ENCODE measurements at places on chromosomes 12 and 14.

DNA sequence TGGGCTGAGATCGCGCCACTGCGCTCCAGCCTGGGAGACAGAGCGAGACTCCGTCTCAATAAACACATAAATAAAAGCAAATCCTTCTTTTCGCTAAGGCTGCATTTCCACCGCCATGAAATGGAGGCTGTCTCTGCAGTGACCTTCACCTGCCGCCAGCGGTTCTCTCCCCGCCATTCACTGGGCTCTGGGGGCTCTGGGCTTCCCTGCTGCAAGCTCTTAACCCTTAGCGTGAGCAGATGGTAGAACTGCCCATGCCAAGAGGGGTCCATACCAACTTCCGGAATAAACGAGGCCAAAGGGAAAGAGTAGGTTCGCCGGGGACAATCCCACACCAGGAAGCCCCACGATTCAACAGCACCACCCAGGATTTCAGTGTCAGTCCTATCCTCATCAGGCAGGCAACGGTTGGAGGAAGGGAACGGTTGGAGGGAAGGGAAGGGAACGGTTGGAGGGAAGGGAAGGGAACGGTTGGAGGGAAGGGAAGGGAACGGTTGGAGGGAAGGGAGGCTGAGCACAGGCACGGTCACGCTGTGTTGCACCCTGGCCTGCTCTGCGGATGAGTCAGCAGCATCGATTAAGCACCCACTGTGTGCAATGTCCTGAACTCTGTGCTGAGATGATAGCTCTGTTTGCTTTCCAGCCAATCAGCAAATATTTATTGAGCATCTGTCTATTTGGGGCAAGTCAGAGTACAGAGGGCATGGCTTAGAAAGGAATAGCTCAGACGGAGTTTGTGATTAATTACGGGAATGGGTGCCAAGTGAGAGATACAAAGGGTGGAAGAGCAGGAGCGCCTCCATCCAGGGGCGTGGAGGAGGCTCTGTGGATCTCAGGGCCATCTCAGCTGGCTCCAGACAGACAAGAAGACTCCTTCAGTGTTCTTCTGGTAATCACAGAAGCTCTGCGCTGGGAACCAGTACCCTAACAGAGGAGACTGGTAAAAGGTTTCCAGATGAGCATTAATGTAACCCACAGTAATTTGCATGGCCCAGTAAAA is 77.9 kb downstream of the NINJ2 start:
- DNase-seq = no peak

DNA sequence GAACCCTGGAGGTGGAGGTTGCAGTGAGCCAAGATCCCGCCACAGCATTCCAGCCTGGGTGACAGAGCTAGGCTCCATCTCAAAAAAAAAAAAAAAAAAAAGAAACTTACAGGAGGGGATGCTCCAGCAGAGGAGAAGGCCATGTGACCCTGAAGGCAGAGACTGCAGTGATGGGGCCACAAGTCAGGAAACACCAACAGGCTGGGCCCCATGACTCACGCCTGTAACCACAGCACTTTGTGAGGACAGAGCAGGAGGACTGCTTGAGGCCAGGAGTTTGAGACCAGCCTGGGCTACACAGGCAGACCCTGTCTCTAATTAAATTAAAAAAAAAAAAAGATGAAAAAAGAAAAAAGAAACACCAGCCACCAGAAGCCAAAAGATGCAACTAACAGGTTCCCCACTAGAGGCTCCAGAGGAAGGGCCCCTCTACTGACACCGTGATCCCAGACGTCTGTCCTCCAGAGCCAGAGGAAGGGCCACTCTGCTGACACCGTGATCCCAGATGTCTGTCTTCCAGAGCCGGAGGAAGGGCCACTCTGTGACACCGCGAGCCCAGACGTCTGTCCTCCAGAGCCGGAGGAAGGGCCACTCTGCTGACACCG is 9.1 kb upstream of the GLT1D1 start:
- no peak for DNase-seq

DNA sequence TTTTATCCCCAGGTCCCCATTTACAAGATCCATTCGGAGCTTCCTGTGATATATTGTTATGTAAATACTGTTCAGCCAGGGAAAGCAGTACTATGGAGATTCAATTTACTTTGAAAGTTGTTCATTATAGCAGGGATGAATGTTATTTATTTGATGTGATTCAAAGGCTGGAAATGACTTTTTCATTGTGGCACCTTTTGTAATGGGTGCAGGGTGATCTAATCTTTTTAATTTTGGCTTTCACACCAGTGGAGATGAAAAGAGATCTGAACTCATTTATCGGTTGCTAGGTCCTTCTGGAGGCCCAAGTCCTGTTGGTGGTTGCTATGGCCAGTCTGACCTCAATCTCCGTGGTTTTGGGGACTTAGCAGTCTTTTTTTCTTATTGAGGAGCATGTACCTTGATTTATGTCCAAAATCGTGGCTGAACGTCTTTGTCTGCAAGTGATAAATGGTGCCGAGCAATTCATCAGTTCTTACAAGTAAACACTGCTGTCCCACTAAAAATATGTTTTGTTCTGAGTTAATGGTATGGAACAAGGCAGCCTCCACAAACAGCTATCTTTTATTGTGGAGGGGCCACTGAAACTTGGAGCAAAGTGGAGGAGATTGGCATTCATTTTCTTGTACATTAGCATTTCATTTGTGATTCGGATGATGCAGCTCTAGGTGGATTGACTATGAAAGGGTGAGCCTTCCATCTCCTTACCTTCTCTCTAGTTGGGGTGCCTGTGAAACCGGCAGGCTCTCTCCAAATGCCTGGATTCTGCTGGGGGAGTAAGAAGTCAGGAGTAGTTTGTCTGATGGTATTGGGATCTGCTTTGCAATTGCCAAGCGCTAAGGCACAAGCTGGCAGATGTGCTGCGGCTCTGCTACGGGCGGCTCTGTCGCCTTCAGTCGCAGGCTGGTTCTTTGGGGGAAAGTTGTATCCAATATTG is 2.0 kb downstream of the RMST start:
- no peak for DNase-seq

DNA sequence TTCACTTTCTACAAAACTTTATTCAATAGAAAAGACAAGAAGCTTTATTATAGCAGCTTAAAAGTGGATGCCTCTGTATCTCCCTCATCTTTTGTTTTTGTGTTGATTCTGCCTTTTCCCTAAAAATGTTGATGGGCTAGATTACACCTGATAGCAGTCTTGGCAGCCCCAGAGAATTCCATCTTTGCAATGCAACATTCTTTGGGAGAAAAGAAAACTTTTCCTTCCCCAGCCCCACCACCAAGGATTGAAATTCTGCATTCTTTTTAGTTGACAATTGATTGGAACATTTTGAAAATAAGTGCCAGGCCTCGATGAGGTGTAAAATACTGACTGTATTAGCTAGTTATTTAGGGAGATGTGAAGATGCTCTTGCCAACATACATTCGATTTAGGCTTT is 306.8 kb upstream of the G2E3 start:
- DNase-seq = no peak

DNA sequence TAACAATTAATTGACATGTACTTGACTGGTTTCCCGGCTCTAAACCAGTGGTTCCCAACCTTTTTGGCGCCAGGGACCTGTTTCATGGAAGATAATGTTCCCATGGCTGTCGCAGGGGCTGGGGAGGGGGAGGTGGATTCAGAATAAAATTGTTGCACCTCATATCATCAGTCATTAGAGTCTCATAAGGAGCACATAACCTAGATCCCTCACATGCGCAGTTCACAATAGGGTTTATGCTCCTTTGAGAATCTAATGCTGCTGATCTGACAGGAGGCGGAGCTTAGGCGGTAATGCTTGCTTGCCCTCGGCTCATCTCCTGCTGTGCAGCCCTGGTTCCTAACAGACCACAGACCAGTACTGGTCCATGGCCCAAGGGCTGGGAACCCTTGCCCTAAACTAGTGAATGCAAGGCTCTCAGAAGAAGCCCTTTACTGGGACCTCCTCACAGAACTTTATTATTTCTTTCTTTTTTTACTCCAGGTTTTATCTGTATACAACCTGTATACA is 86.4 kb upstream of the SINHCAF start:
- no peak for DNase-seq

GRCh38 chr12:56839915-56840325 is 76.8 kb downstream of the HSD17B6 start:
- no peak for DNase-seq

DNA sequence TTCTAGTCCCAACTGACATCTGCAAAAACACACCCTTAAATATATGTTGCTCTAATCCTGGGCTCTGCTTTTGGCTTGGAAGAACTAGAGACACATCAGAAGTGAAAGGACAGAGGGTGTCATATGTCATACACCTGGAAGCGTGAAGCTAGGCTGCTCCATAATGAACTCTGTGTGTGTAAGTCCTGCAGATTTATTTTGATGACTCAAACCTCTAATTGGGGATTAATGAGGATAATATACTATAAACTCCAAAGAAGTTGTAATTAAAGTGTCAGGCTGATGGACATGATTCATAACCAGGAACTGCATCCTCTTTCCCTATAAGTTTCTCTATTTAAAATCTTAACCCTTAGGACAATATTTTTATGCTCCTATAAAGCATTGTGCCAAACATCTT is 4.4 kb upstream of the KCNK10 start:
- no peak for DNase-seq

- DNase-seq = no peak
Observed at GRCh38 chr14:22752422-22752821, 14.1 kb upstream of the OXA1L start.

DNA sequence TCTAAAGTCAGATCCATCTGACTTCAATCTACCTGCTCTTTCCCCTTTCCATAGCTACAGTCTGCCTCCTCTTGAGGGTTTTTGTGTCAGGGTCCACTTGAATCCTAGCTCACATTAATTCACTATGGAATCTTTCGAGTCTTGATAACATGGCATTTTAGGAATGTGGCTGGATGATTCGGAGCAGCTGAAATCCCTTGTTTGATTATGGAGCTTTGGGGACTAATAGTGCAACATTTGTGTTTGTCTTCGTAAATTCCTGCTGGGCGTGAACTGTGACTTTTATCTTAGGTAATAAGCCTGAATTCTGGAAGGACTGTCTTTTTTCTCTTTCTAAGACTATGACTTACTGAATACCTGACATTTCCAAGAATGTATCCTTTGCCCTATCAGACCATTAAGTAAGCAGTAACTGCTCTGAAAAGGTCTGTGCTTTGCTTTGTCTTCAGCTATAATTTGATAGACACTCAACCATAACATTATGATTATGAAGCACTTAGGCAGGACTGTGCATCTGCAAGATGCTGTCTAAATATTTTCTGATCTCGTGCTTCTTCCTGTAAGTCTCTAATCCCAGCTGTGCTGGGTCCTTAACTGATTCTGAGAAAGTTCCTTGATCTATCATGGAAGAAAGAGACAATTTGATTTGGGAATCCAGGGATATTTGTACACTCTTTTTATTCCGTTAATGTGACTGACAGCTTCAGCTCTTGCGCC is 19.0 kb upstream of the PELI2 start:
- DNase-seq = no peak

DNA sequence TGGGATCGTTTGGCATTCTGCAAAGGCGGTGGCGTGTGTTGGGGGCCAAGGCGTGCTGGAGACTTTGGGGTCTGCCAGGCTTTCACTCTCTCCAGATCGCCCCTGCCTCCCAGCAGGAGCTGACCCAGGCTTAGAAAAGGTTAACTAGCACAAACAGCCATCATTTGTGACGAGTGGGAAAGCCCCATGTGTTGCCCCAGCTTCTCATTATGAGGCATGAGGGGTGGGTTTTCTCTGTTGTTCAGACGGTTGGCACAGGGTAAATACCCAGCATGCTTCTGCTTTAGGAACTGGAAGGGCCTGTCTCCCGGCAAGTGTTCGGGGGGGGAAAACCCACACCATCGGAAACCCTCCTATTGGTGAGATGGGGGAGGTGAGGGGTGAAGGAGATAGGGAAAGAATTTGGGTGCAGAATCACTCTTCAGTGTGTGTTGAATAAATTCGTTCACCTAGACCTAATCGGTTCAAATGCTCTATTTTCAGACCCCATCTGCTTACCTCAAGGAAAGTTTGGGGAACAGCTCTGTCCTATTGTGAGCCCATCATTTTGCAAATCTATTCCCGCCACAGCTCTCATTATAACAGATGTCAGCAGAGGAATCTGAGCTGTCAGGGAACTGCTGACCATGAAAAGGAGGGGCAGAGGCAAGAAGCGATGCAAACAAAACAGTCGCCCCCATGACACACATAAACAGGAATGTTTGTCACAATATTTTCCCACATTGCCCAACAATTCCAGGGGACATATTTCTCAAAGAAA is 34.7 kb upstream of the C12orf42 start:
- DNase-seq = no peak

GRCh38 chr14:105023791-105024480 is 3.1 kb upstream of the CDCA4 start:
- DNase-seq = no peak

DNA sequence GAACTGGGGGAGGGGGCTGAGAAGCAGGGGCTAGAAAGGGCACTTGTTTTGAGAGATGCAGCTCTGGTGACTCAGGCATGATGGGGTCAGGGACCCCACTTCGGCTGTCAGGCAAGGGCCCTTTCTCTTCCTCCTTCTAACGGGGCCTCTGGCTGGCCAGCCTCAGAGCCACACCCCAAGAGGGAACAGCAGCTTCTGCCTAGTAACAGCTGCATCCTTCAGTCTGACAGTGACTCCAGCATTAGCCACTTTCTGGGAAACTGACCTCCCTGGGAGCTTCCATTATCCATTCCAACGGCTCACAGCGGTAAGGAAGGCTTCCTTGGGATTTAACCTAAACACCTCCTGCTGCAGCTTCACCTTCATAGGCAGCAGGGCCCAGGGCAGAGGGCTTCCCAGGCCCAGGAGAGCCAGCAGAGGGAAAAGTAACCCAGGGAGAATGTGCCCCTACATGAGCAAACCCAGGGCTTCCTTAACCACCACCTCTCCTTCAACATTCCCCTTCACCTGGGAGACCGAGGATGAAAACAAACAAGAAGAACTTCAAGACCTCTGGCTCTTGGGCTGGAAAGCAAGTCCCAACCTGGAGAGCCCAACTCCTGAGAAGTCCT is 2.7 kb downstream of the NCKAP5L start:
- DNase-seq = no peak

DNA sequence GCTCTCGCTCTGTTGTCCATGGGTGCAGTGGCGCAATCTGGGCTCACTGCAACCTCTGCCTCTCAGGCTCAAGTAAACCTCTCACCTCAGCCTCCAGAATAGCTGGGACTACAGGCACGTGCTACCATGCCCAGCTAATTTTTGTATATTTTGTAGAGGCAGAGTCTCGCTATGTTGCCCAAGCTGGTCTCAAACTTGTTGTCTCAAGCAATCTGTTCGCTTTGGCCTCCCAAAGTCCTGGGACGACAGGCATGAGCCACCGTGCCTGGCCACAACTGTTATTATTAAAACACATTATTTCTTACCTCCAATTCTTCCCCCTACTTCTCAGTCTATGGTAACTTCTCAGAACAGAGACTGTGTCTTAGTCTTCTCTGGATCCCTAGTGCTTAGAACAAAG is 143.3 kb downstream of the DICER1 start:
- no peak for DNase-seq

DNA sequence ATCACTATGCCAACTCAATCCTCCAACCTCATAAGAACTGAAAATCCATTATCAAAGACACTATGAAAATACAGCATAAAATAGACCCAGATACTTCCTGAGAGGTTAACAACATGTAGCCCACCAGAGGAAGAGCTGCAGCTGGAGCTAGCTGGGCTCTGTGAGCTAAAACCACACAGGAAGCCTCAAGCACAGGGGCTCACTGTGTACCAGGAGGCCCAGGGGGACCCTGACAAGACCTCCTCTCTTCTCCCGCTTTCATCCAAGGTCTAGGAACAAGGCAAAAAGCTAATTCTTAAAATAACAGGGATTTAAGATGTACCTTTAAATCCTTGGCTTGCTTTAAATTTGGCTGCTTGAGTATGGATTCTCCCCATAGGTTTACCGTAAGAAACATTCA is 53.6 kb downstream of the EIF2S3B start:
- DNase-seq = no peak

- DNase-seq = no peak
Observed at GRCh38 chr12:101957252-101957959, 80.0 kb downstream of the DRAM1 start.
